ENCODE measurements at places on chromosomes 16 and 17.

DNA sequence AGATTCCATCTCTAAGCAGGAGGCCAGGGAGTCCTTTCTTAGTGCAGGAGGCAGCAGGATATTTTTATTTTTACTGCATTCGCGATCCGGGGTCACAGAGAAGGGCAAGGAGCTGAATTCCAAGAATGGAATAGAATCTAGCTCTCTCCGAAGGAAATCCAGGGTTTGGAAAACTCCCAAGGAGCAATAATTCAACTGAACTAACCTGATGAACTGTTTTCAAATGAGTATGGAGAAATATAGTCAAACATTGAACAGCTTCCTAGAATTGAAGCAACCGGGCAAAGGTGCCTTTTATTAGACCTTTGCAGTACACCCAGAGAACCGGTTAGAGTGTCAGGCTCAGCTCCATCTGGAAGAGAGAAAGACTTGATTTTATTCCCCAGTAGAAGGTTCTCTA is 120.7 kb upstream of the MAF start:
- DNase-seq, result no peak

- peak; percentile 29 for DNase-seq
These were observed 345 bp downstream of the EMC8 start for GRCh38 chr16:85798901-85799496.

DNA sequence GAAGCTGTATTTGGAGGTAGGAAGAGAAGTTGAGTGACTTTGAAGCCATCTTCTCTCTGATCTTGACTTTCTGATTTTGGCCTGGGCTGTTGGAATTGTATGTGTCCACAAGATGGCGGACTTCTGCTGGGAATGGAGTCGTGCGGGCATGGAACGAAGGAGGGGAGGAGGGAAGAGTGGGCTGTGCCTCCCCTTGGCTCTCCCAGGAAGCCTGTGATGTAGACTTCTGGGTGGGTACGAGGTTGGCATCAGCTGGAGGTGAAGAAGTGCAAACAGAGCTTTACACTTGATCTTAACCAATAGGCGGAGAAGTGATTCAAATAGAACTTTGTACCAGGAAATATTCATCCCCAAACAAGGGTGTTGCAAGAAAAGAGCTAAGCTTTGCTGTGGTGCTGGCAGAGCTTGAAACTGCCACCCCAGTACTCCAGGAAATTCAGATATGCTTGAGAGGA is 7.4 kb upstream of the TMEM220 start:
- peak; percentile 61 for DNase-seq

DNA sequence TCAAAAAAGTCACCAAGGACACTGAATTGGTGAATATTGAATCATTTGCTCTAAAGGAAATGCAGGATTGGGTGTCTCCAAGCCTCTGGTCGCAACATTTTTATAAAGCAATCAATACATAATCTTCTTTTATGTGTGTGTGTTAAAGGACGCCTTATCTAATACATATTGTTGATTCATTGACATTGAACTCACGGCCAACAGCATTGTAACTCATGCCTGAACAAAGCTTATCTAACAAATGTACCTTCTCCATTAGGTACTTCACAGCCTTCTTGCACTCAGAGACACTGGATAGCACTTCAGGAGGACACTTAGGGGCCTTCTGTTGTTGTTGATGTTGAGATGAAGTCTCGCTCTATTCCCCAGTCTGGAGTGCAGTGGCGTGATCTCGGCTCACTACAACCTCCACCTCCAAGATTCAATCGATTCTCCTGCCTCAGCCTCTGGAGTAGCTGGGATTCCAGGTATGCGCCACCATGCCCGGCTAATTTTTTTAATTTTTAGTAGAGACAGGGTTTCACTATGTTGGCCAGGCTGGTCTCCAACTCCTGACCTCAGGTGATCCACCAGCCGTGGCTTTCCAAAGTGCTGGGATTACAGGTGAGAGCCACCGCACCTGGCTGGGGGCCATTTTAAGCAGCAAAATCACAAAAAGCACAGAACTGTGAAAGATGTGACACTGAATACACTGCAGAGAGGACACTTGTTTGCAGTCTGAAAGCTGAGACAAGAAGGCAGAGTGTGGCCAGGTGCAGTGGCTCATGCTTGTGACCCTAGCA is 13.2 kb upstream of the PDXDC1 start:
- DNase-seq, result no peak

DNA sequence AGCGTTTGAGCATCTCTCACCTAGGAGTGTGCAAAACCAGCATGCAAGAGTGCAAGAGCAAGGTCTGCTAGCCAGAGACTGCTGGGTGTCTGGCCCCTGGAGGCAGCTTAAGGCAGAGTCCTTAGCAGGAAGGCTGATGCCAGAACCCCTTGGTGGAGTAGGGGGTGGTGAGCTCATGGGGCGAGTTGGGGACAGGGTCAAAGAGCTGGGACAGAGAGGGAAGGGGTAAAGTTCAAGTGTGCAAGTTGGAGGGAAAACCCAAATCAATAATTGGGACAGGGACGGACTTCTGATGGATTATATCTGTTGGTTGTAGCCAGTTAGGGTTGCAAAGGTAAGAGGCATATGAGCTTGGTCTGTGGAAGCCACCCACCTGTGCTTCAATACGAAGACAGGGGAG is 443.6 kb upstream of the CDH5 start:
- no peak for DNase-seq

DNA sequence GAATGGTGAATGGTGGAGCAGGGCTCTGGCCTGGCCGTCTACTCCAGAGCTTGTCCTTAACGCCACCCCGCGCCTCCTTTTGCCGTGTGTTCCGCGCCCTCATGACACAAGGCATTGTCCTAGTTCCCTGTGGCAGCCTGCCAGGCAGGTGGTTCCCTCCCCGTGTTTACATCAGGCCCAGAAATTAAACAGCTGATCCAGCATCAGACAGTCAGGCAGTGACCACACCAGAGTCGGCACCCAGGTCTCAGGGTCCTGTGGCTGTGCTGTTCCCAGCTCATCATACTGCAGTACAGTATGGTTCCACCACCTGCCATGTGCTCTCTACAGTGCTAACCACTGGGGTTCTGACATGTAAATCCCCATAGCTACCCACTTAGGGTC is 119.7 kb downstream of the RAB11FIP4 start:
- no peak for DNase-seq

- no peak for DNase-seq
These were observed 11.6 kb downstream of the EFCAB13 start for GRCh38 chr17:47335101-47335936.

DNA sequence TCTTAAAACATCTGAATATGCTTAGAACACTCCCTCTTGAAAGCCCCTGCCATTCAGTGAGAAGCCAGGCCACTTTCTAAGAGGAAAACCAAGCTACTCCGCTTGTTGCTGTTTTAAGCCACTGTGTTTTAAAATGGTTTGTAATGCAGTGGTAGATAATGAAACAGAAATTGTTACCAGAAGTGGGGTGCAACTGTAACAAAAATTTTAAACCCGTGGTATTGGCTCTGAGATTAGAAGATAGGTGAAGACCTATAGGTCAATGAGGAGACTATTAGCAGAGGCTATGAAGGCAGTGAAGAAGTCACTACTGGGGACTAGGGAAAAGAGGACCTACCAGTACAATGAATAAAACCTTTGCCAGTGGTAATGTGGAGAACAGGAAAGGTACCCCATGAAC is 266.5 kb downstream of the IRF8 start:
- DNase-seq, result no peak

- no peak for DNase-seq
These were observed 33.7 kb upstream of the TNRC6C start for GRCh38 chr17:77924757-77925336.

- no peak for DNase-seq
These were observed 176.8 kb upstream of the CIBAR2 start for GRCh38 chr16:85288869-85289660.

GRCh38 chr16:70712942-70713341 is 27.1 kb upstream of the MTSS2 start:
- DNase-seq, result no peak

- no peak for DNase-seq
These were observed 13.2 kb upstream of the RGS9 start for GRCh38 chr17:65123757-65124675.

DNA sequence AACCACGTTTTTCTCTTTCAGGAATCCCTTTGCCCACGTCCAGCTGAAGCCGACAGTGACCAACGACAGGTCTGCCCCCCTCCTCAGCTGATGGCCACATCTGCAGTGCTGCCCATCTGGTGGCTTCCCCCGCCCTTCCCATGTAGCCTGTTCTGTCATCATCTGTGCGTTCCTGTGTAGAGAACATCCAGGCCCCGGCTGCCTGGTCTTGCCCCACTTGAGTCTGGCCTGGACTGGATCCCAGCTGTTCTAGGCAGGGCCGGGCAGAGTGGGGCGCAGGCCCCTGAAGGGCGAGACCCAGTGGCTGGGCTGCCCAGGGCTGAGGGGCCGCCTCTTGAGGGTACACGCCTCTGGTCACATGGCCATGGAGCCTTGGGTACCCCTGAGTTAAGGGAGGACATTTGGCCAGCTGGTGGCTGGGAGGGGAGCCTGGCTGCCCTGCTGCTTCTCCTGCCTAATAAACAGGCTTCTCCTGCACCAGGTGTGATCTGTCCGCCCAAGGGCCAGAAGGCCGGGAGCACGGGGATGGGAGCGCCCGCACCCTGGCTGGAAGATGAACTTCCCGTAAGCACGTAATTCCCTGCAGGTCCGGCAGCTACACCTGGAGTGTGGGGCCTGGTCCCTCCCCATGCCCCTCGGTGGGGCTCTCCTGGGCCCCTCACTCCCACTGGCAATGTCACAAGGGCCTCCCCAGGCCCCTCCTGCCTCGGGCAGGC is 49.4 kb upstream of the PVALEF start:
- no peak for DNase-seq

DNA sequence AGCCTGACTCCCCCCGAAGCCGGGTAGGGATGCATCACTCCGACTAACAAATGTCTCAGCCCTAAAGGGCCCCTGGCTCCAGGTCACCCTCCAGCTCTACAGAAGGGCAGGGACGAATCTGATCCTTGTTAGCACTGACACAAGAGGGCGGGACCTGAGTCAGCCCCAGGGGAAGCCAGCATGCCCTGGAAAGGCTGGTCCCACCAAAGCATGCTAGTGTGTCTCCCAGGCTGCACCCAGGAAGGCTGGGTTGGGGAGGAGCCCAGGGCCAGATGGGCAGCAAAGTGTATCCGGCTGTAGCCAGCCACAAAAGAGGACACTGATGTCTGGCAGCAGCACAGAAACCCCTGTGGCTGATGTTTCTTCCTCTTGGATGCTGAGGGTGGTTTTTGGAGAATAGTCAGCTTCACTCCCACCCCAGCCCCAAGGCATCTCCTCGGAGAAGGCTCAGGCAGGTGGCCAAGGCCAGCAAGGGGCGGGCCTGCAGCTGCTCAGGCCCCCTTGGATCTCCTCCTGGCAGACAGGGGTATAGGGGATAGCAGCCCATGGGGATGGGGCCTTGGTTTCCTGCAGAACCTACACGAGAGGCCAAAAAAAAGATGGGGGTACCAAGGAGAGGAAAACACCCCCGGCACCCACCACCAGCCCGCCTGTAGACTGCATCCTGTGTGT is 11.0 kb downstream of the NATD1 start:
- DNase-seq, result no peak

GRCh38 chr16:9817586-9817985 is 364.6 kb downstream of the GRIN2A start:
- no peak for DNase-seq

- DNase-seq, result no peak
These were observed 367.9 kb downstream of the SOX9 start for GRCh38 chr17:72488555-72489271.

GRCh38 chr17:67713169-67713568 is 4.6 kb upstream of the NOL11 start:
- no peak for DNase-seq

DNA sequence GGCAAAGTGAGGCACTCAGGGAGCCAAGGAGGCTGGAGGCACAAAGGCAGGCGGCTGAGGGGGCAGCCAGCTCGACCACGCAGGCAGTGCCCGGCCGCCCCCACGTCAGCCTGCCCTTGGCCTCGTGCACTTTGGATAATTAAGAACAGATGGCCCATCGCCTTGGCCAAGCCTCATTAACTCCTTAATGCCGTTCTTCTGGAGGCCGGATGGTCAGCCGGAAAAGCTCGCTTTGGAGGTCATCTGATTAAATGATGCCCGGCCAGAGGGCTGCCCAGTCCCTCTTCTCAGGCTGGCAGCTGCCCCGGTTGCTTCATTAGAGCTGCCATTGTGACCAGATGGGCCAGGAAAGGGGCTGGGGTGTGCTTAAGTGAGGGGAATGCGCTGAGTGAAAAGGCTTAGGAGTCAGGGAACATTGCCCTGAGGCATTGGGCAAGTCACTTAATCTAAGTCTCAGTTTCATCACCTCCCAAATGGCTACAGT is 364.0 kb downstream of the NPIPA8 start:
- DNase-seq, result no peak

GRCh38 chr17:40632216-40632615 is 15.4 kb downstream of the SMARCE1 start:
- no peak for DNase-seq

- no peak for DNase-seq
These were observed 159.2 kb upstream of the CDH5 start for GRCh38 chr16:66207139-66207882.

DNA sequence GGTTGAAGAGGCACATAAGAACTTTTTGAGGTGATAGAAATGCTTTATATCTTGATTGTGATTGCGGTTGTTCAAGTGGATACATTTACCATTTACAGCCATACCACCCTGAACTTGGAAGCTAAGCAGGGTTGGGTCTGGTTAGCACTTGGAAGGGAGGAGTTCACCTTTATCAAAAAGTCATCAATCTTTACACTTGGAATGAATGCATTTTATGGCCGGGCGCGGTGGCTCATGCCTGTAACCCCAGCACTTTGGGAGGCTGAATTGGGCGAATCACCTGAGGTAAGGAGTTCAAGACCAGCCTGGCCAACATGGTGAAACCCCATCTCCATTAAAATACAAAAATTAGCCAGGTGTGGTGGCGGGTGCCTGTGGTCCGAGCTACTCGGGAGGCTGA is 9.5 kb upstream of the GJD3 start:
- DNase-seq, result no peak

GRCh38 chr16:86630471-86630870 is 52.1 kb downstream of the FOXL1 start:
- DNase-seq, result no peak

DNA sequence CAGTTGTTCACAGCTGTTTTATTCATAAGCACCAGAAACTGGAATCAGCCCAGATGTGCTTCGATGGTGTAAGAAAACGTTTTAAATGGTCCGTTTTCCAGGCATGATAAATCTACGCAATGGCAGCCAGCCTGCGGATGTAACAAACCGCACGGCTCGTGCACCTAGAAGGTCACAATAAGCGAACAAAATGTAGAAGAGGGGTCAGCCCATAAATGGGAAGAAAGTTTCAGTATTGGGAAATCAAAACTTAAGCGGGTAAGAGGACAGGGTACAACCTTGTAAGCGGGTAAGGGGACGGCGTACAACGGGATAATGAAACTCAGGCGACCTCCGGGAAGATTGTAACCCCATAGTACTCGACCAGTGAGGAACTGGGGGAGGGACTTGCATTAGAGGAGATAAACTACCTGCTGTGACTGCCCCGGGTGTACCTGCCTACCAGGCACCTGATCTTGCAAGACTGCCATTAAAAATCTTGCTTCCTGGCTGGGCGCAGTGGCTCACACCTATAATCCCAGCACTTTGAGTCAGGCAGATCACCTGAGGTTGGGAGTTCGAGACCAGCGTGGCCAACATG is 66.6 kb downstream of the ANKRD11 start:
- no peak for DNase-seq

Measured in endothelial cell (in vitro differentiated cells).